ENCODE measurements at places on chromosomes 2 and 18. TPM values are rescaled to one million over a fixed set of nuclear protein-coding genes. Genes with fewer than 3 reads are reported as not detected.

Gene DNAJC5G
- not detected for total RNA-seq

Gene PLA2R1
- total RNA-seq = 18.2 TPM

Gene APLF
- 5.4 TPM for total RNA-seq

Gene TLX2
- total RNA-seq = 0.96 TPM

Gene CHRNA1
- total RNA-seq = 7.4 TPM

Data from transverse colon (tissue), 4 donors.